ENCODE measurements at places on chromosomes 13 and 19.

GRCh38 chr19:43597876-43598275, 1.5 kb downstream of the ZNF576 start:
- no peak for DNase-seq

- peak; percentile 32 for DNase-seq
Observed at GRCh38 chr13:113948034-113948742, 25.7 kb downstream of the C13orf46 start.

DNA sequence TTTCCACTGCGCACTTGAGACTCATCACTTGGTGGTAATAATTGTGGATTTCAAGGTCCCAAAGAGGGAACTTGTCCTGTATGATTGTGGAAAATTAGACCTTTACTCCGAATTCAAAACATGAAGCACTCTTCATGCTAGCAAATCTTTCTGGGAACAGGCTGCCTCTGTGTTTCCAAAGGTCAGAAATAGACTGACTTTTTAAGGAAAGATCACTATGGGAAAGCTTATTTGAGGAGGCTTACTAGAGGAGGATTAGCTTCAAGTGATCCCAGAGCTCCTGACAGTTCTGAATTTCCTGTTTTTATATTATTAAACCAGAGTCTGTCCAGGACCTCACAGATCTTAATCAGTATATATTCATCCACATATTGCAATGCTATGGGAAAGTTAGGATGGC, 5.5 kb downstream of the WDFY2 start:
- no peak for DNase-seq

DNA sequence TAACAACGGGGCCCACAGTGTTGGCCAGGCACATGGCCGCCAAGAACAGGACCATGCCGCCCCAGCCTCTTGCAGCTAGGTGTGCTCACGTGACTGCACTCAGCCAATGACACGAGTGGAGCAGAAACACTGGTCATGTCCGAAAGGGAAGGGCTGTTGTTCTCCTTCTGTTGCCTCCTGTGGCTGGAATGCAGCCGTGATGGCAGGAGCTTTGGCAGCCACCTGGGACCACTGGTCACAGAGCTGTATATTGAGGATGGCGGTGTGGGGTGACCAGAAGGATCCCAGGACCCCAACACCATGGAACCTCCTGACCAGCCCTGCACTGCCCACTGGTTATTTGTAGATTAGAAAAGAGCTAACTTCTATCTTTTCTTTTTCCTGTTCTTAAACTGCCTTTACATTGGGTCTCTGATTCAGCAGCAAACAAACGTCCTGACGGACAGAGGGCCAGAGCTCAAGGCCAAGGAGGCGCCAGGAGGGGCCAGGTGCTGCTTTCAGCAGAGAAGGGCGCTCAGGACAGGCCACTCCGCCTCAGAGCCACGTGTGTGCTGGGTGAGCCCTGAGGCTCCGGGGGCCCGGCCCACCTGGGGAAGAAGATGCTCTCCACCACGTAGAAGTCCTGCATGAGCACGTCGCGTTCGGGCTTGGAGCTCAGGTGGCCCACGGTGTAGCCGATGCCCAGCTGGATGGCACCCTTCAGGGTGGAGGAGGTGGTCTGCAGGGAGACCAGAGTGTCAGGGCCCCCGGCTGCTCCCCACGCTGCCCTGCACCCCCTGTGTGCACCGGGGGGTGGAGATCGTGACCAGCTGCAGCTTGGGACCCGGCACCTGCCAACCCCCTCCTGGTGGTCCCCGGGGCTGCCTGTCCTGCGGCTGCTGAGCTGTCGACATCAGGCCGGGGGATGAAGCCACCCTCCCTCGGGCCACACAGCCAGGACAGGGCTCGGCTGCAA, 35.0 kb upstream of the CACTIN start:
- no peak for DNase-seq

- no peak for DNase-seq
Observed at GRCh38 chr13:111017755-111018459, 97.2 kb upstream of the ARHGEF7 start.

DNA sequence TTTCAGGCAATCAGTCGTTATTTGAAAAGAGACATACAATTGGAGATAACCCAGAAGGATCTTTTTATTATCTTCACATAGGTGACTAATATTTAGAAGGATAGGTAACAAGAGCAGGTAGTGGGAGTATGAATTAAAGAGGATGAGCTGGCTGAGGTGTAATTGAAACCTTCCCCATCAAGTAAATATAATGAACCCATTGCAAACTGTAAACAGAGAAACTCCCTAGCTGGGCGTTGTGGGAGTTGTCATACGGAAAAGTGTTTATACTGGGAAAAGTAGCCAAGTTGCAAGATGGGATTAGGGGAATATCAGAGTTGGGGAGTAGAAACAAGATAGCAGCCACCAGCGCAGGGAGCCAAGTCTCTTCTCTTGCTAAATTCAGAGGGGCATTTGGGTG, 448.4 kb downstream of the COG6 start:
- DNase-seq, result no peak

DNA sequence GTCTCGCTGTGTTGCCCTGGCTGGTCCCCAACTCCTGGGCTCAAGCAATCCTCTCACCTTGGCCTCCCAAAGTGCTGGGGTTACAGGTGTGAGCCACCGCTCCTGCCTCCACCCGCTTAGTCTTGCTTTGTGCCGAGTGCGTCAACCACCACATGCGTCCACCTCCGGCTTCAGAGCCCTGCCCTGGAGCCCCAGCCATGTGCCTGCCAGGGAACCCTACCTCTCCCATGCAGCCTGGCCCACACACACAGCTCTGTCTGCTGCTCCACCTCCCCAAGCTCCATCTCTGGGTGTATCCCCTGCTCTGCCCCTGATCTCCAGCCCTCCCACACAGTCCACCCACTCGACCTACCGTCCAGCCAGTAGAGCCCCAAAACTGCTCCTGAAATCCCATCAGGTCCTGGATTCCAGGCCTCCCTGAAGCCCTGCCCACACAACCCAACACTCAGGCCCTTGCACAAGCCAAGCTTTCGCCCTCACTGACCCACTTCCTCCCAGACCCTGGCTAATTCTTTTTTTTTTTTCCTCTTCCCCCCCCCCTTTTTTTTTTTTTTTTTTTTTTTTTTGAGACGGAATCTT, 9.6 kb downstream of the CYP2F1 start:
- no peak for DNase-seq

DNA sequence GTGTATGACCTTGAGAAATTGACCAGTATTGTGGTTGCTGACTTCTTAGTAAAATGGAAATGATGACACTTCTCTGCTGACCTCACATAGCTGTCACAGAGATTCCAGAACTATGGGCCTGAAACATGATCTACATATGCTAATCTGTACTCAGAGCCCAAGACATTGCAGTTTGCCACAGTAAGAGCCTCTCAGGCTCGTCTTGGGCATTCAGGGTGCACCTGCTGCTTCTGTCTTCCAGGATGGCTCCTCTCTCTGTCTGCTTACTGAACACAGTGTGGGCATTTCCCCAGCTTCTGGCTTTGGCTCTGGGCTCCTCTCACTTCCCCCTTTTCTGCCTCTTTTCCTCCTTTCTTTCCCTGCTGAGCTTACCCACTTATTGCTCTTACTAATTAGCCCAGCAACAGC, 22.3 kb upstream of the SLC46A3 start:
- DNase-seq, result no peak

- DNase-seq, result no peak
Observed at GRCh38 chr13:48251611-48252081, 18.6 kb downstream of the ITM2B start.

DNA sequence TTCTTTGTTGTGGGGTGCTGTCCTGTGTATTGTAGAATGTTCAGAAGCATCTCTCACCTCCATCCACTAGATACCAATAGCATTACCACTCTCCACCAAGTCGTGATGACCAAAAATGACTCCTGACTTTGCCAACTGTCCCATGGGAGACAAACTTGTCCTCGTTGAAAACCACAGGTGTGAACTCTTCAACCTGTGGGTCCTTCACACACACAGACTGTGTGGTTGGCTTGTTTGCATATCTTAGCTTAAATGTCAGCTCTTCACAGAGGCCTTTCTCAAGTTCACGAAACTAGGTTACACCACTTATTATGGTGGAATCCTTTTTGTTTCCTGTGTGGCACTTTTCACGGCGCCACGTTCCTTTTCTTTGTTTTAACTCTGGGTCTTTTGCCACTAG, 6.8 kb downstream of the GPC5 start:
- DNase-seq, result no peak

Measured in Right ventricle myocardium superior (tissue), 1 donor.